Activated B cell treated with CpG ODN at 0.5 μM for 24 hours (primary cell): ENCODE measurements at places on chromosomes 2 and 18.

- no peak for DNase-seq
Observed at GRCh38 chr2:41867553-41867952, 180.3 kb upstream of the PKDCC start.

DNA sequence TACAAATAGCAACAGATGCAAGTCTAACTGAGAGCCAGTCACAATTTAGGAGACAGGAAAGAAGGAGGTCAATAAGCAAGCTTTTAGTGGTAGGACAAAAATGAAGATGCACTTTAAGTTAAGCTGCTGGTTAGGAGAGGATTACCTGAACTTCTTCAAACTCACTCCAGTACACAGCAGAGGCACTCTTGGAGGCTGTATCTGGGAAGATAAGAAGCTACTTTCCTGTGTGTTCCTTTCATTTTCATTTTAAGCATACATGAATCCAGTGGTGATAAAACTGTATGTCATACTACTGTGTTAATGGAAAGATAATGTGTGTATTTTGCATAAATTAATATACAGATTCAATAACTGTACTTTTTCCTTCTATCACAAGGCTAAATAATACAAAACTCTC, 49.6 kb downstream of the HYCC2 start:
- no peak for DNase-seq

GRCh38 chr18:27005589-27005988, 140.1 kb upstream of the AQP4 start:
- no peak for DNase-seq

- no peak for DNase-seq
Observed at GRCh38 chr2:153140498-153140897, 338.1 kb downstream of the RPRM start.
